Left lobe of liver (tissue), 2 donors: ENCODE measurements at places on chromosomes 2 and 18. TPM values are rescaled to one million over a fixed set of nuclear protein-coding genes. Genes with fewer than 3 reads are reported as not detected.

AP1S3 gene
- total RNA-seq = 1.3 TPM

XDH gene
- 63.7 TPM for total RNA-seq

PLEKHM3 gene
- 8.5 TPM for total RNA-seq

RAB31 gene
- 7.8 TPM for total RNA-seq

FBXO41 gene
- total RNA-seq = 0.33 TPM

GPR155 gene
- 9.3 TPM for total RNA-seq

EFR3B gene
- total RNA-seq = 0.30 TPM

CRYGD gene
- not detected for total RNA-seq

UNC80 gene
- total RNA-seq = not detected

TSPYL6 gene
- not detected for total RNA-seq

DNA sequence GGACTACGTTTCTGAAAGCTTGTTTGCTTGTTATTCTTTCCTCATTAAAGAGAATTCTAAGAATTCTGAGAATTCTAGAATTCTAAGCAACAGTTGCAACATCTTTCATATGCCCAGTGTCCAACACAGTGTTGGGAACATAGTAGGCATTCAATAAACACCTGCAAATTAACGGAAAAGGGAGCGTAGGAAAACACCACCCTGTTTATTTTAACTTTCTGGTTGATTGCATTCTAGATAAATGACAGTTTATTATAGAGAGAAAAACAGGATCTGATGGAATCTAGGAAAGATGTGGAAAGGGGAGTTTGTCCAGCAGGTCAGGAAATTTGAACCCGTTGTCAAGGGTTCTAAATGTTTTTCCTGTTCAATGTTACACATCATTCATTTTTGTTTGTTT lies 24.2 kb upstream of the EFEMP1 start:
- DNase-seq = no peak

DNA sequence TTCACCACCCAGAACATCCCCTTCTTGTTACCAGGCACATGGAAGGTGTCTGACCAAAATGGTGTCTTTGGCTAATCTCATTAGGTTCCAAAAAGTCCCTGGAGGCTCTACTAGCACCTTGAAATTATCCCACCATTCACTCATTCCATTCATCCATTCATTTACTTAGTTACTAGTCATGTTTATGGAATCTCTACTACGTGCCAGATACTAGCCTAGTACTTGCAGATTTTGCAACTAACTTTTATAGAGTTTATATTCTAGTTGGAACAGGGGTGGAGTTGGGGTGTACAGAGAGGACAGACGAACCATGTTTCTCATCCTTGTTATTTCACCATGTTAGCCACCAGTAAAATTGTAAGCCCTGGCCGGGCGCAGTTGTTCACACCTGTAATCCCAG lies 4.0 kb upstream of the NOP58 start:
- no peak for DNase-seq

- DNase-seq = no peak
Measured at GRCh38 chr2:68658266-68658665, 14.9 kb downstream of the PROKR1 start.

DNA sequence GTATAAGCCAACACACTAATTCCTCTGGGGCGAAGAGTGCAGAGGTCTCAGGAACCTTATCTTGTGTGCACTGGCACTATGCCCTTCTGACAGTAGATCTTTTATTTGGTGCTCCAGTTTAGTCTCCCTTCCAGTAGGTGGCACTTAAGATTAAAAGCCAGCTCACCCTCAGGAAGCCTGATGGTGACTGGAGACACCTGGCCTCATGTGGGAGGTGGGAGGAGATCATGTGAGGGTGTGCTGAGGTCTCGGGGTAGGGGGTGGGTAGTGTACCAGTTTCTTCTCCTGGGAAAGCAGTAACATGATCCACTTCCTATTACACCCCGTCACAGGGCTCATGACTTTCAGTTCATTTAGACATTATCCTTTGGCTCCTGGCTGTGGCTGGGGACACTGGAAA lies 654.9 kb downstream of the ADCYAP1 start:
- no peak for DNase-seq

- no peak for DNase-seq
Measured at GRCh38 chr2:9650119-9650821, 19.5 kb upstream of the YWHAQ start.

DNA sequence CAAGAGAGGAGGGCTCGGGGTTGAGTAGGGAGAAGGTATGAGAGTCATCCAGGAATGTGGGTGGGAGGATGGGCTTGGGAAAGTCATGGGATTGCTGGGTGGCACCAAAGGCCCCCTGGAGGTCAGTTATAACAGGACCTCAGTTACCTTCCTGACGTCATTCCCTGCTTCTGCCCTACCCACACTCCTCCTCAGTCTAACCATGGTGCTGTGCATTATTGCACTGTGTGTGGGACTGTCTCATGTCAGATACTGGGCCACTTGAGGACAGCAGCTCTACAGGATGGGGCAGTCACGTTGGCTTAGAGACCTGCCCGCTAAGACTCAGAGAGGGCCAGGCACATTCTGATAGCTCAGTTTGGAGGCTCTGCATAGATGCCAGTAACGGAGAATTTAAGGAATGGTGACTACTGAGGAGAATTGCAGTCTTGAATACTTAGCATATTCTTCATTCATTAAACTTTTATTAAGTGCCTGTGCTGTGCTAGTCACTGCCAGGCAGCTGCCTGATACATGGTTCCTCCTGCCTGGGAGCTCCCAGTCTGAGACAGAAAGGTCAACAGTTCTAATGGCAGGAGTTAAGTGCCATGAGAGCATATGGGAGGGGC lies 90.5 kb downstream of the LAMA3 start:
- DNase-seq = no peak

DNA sequence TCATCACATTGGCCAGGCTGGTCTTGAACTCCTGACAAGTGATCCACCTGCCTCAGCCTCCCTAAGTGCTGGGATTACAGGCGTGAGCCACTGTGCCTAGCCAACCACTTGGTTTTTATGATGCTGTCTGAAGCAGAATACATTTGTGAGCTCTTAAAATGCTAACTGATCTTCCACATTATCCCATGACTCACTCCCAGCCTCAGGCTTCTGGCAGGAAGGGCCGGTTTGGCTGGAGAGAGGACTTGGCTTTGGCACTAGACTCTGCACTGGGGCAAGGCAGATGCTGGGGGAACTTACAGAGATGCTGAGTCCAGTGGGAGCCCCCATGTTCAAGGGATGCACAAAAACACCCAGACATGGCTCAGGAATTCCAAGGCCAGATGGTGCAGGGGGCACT lies 40.5 kb upstream of the SH3BP4 start:
- DNase-seq = no peak

- no peak for DNase-seq
Measured at GRCh38 chr2:180050246-180050645, 43.1 kb upstream of the CWC22 start.

DNA sequence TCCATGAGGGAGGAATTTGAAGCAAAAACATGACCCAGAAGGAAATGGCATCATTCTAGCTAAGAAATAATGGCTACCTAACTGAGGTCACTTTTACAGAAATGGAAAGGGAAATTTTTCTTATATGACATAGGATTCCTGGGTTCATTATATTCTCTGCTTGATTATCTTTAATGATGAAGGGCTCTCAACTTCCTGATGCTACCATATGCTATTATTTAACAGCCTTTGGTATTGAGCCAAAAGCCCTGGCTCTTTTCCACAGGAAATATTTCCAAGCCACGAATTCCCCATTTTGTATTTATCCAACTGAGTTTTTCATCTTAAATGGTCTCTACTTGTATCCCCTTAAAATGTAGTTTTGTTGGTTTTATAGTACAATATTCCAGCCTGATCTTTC lies 63.2 kb upstream of the NPAS2 start:
- no peak for DNase-seq

- peak; percentile 7 for DNase-seq
Measured at GRCh38 chr2:218957671-218958070, 1.8 kb upstream of the CDK5R2 start.

DNA sequence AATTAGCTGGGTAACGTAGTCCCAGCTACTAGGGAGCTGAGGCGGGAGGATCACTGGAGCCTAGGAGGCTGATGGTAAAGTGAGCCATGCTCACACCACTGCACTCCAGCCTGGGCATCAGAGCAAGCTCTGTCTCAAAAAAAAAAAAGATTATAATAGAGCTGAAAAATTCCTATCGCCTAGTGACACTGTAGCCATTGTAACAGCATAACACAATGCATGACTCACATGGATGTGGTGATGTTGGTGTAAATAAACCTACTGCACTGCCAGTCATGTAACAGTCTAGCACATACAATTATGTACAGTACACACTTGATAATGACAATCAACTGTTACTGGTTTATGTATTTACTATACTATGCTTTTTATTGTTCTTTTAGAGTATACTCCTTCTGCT lies 39.6 kb downstream of the MGAT4A start:
- no peak for DNase-seq

DNA sequence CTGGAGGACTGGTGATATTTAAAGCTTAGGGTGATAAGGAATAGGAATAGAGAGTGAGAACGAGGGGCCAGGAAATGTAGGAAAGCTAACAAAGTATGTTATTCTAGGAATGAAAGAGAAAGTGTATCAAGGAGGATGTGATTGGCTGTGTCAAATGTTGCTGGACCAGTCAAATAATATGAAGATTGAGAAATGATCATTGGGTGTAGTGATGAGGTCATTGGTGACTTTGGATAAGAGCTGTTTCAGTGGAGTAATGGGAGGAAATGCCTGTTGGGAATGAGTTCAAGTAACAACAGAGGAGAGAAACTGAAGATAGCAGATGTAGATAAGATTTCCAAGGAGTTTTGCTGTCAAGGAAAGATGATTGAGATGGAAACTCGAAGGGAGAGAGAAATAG lies 74.4 kb downstream of the UBE2E3 start:
- DNase-seq = no peak

- DNase-seq = no peak
Measured at GRCh38 chr18:34033968-34034367, 190.7 kb downstream of the NOL4 start.

DNA sequence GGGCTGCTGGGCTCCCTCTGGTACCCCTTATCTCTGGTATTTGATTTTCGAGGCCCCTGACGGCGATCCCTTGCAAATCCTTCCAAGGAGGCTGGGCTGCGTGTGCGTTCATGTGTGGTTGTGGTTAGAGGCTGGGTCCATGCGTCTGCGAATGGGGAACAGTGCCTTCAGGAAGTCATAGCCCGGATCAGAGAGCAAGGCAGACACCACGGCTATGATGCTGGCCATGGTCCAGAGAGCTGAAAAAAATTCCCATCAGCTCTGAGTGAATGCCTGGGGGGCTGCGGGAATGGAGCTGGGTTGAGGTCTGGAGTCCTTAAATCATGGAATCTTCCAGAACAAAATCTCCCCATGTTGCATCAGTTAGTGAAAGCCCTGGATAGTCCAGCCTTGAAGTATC lies 145.5 kb downstream of the ACKR3 start:
- DNase-seq = no peak

DNA sequence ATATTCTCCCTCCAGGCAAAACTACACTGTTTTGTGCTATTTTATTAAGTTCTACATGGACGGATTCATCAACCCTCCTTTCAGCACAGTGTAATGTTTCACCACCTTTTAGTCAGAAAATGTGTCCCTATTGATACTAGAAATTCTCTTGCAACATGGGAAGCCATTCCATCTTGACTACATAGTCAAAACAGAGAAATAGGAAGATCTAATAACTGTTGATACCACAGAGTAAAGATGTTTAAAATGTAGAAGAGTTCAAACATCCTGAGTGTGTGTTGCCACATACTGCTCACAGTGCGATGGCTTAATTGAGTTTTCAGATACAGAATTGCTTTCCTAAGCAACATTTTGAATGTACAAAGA lies 492.2 kb upstream of the RAB12 start:
- DNase-seq = no peak

- no peak for DNase-seq
Measured at GRCh38 chr18:53038608-53039007, 698.6 kb downstream of the DCC start.

DNA sequence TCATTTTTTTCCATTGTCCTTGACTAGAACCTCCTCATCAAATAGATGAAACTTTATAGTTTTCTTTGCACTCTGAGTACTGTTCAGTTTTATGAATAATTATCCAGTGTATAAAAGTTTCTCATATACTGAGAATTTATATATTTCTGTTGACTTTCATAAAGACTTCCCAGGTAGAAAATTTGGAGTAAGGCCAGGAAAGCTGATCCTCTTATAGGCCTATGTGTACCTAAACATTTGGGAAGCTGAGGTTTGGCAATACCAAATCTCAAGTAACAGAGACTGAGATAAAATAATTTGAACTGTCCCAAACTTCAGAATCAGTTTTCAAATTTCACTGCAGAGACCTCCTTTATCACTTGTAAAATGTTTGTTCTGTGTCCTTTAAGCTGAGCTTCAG lies 43.4 kb downstream of the CCDC102B start:
- no peak for DNase-seq

- no peak for DNase-seq
Measured at GRCh38 chr2:12318427-12319057, 398.2 kb upstream of the TRIB2 start.

GRCh38 chr2:218733171-218734021 lies 22.8 kb downstream of the TTLL4 start:
- peak; percentile 82 for DNase-seq

DNA sequence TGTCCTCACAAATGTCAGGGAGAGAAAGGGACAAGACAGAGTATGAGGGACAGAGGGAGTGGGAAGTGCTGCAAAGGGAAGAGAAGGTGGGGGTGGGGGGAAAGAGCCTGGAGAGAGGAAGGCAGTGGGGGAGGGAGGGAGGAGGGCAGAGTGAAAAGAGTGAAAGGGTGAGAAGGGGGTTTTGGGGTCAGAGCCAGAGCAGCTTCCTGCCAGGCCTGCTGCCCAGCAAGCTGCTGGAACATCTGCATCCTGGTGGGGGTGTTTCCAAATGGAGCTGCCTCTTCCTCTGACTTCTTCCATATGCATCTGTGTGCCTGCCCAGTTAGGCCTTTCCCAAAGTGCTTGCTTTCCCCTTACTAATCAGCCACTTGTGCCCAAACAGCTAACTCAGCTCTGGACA lies 94.3 kb upstream of the CELF4 start:
- no peak for DNase-seq

GRCh38 chr18:36073676-36074075 lies 6.3 kb upstream of the RPRD1A start:
- no peak for DNase-seq

GRCh38 chr2:176997074-176997791 lies 215.4 kb upstream of the HNRNPA3 start:
- DNase-seq = no peak

DNA sequence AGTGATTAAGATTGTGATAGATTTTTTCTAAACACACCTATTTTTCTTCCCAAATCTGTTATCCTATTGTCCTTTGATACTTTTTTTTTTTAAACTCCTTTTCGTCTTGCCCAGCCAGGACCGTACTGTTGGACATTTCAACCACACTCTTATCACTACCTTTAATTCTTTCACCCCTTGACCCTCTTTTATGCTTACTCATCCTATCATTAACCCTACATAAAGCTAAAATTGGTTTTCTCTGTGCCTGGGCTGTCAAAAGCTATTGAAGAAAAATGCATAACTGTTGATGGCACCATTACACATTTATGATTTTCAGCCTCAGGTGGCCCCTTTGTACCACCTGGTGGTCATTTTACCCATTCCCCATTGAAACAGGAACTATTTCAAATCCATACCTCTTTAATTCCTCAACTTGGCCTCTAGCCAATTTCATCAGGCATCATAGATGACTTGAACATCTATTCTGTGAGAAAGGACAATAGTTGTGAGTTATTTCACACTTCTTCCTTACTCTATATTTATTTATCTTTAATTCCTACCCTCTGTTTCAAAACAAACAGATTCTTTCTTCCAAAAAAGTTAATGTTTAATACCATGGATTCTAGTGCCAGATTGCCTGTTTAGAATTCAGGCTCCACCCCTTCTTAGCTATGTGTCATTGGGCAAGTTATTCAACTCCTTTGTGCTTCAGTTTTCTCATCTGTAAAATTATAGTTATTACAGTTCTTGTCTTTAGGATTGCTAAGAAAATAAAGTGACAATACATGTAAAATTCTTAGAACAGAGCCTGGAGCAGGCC lies 258.6 kb downstream of the CAMKMT start:
- no peak for DNase-seq
